ENCODE measurements at places on chromosomes 6 and 20.

DNA sequence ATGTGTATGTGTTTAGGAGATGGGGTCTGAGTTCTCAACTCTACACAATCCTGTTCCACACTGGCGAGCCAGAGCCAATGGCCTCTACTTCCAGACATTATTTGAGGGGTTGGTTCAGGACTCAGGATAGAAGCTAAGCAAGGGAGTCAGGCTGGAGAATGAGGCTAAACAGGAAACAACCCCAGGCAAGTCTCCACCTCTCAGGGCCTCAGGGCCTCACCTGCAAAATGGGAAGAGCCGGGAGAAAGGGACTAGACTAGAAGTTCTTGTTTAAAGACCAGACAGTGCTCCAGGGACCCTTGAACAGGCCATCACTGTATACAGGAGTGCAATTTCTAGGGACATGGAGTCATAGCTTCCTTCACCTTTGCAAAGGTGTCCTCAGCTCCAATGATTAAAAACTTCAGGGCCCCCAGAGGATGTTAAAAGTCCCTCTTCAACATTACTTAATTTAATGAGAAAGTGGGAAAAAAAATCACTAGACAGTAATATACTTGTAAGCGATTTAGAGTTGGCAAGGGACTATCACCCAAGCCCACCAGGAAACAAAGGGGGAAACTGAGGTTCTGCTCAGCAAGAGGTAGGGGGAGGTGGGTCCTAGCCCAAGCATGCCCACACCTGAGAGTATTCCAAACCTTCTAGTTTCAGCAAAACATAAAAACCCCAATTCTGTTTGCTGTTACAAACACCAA, 41.7 kb downstream of the ZMYND8 start:
- no peak for DNase-seq

- DNase-seq = no peak
Measured at GRCh38 chr6:107871976-107872375, 47.9 kb upstream of the SCML4 start.

GRCh38 chr6:37814374-37814773, 5.2 kb upstream of the ZFAND3 start:
- DNase-seq = no peak

- no peak for DNase-seq
Measured at GRCh38 chr6:106247293-106247692, 78.3 kb downstream of the ATG5 start.

DNA sequence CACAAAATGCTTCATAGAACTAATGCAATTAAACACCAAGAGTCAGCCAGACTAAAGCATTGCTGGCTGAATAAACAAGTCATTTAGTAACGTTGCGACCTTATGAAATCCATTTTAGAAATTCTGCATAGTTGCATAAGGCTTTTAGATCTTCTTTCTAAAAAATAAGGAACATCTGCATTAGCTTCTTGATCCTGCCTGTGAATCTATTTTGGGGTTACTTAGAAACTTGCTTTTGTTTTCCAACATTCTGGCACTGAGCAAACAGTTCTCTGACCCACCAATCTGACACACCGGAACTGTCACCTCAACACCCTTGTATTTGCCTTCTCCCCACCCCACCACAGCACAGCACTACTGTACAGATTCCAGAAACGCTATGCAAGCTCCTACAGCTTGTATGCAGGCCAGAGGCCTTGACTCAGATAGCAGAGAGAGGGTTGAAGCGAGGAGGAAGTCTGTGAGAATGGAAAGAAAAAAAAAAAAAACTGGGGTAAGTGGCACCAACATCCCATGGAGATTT, 55.0 kb downstream of the KIF13A start:
- no peak for DNase-seq

DNA sequence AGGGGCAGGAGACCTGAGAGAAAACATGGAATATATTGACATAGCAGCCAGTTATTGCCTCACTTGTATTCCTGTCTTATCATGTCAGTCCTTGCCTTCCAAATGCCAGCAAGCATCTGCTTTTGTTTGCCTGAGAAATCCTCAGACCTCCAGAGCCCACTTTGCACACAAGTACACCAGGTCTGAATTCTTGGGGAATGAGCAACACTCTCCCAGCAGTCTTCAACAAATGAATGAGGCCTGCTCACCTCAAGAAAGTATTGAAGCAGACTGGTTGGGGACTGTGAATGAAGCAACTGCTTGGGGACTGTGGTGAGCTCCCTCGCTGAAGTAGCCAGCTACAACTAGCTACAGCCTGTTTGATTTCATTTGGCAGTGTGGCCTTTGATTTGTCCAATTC, 172.8 kb upstream of the SPTLC3 start:
- no peak for DNase-seq

GRCh38 chr6:99016355-99016754, 68.6 kb upstream of the FBXL4 start:
- DNase-seq = no peak

GRCh38 chr20:20971810-20972209, 134.3 kb downstream of the LINC00237 start:
- no peak for DNase-seq

- no peak for DNase-seq
Measured at GRCh38 chr6:170134471-170135440, 156.1 kb downstream of the DLL1 start.

- no peak for DNase-seq
Measured at GRCh38 chr6:136550045-136550329, 235 bp downstream of the MAP7 start.

DNA sequence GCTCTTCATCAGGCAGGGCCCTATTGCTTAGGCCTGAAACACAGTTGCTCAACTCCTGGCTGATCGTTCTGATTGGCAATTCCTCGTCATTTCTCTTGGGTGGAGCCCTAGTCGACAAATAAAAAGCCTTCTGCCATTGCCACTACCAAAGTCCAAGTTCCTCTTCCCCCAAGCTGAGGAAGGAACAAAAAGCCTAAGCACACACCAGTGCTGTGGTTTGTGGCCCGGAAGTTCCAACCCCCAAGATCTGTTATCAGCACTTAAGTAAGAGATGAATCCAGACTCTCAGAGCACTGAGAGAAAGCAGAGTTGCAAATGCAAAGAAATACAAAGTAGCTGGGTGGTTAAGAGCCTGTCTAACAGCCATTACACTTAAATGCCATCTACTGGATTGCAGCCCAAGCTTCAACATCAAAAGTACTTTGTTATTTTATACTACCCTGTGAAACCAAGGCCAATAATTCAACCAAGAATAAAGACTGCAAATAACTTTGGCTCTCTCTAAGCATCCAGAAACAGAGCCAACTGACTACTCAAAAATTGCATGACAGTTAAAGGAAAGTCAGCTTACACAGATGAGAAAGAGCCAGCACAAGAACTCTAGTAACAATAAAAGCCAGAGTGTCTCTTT, 1024.0 kb downstream of the GRIK2 start:
- no peak for DNase-seq

DNA sequence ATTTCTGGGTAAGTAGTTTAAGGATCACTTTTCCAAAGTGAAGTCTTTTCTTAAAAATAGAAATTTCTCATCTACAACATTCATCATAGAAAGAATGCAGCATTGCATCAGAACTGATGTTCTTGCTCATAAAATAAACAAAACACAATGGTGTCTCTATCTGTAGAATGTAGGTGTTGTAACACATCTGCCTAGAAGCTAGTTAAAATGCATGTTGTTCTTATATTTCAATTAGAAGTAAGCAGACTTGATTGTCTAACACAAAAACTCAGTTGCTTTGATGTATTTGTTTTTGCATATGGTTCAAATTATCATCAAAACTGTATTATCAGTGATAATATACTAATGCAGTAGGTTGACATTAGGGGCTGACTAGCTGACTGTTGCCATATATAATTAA, 654.7 kb upstream of the FLRT3 start:
- no peak for DNase-seq

GRCh38 chr6:89581689-89582088, 56.9 kb downstream of the LYRM2 start:
- DNase-seq = no peak

DNA sequence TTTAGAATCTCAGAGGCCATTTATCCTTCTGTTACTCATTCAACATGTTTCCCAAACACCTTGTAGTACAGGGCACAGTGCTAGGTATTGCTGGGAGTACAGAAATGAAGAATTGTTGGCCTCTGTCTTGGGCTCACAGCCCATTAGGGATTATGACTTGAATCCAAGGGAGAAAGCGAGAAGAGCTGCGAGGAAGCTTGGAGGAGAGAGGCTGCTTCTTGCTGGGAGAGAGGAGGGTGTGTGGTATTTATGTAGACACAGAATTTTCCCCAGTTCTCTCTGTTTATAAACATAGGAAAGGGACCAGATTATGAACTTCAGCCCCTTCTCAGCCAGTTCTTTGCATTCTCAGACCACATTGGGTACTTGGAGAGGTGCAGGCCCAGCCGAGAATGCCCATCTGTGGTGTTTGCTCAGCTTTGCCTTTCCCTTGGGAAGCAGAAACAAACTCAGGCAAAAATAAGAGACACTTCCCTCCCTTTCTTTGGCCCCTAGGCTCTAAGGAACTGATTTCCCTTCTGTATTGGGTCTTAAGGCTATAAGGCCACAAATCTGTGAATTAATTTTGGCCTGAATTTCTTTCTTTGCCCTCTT, 17.9 kb downstream of the CHMP4B start:
- DNase-seq = no peak

GRCh38 chr6:8570256-8570920, 135.0 kb upstream of the SLC35B3 start:
- no peak for DNase-seq

- no peak for DNase-seq
Measured at GRCh38 chr20:63898882-63899558, 4.1 kb downstream of the DNAJC5 start.

GRCh38 chr6:79201983-79202382, 32.5 kb downstream of the HMGN3 start:
- no peak for DNase-seq

DNA sequence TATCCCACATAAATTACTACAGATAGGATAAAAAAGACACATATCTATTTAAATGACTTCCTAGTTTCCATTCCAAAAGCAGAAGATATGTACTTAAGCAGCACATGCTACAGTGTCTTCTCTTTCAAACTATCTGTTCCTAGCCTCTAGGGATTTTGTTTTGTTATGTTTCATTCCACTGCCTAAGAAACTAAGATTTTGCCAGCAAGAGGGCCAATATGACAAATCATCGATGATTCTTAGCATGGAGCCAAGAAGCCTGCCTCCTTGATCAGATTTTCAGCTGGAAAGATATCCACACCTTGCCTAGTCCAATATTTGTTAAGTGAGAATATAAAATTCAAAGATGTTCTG, 7.0 kb downstream of the SNX5 start:
- DNase-seq = no peak

- DNase-seq = no peak
Measured at GRCh38 chr6:1049900-1050299, 262.0 kb upstream of the FOXQ1 start.

- DNase-seq = peak; percentile 32
Measured at GRCh38 chr6:63764318-63764916, 128.8 kb downstream of the PHF3 start.

DNA sequence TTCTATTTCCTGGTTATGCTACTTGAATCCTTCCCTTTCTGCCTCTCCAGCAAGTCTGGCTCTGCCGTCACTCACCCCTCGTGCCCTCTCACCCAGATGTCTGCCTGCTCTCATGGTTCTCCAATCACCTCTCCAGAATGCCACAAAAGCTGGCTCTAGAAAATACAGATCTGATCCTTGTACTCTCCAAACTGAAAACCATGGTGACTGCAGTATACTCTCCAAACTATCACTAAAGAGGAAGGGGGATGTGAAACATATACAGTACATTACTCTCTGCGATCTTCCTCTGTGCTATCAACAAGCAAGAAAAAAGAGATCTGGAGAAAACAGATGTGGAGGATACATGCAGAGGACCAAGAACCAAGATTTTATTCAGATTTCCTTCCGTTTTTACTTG, 91.1 kb downstream of the ATXN1 start:
- no peak for DNase-seq

DNA sequence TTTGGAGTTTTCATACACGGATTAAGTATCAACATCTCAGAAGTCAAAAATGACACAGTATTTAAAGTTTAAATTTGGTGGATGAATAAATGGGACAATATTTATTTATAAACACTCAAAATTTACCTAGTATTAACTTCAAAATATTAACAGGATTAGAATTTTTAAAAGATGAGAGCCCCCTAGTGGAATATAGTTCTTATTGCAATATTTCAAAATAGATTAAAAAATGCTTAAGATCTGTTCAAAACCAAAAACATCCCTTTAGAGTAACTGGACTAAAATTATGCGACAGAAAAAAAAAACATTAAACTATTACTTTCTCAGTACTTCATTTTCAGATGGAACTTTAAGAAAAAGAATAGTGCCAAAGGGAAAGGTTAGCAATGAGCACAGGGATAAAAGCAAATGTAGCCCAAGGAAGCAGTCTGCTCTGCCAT, 56.6 kb downstream of the SNX14 start:
- peak; percentile 2 for DNase-seq

DNA sequence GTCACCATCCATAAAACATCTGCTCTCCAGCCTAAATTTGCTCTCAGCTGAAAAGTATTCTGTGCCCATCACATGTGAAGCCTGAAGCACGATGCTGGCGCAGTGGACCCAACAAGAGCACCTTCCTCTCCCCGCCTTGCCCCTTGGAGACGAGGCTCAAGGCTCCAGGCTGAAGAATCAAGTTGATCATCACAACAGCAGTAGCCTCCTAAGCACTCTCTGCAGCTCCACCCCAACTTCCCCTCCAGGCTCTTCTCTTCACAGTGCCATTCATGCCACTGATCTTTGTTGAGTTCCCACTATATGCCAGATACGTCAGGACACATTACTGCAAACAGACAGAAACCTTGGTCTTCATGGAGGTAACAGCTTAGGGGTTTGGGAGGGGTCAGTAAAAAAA, 41.6 kb upstream of the ZNF217 start:
- DNase-seq = no peak

DNA sequence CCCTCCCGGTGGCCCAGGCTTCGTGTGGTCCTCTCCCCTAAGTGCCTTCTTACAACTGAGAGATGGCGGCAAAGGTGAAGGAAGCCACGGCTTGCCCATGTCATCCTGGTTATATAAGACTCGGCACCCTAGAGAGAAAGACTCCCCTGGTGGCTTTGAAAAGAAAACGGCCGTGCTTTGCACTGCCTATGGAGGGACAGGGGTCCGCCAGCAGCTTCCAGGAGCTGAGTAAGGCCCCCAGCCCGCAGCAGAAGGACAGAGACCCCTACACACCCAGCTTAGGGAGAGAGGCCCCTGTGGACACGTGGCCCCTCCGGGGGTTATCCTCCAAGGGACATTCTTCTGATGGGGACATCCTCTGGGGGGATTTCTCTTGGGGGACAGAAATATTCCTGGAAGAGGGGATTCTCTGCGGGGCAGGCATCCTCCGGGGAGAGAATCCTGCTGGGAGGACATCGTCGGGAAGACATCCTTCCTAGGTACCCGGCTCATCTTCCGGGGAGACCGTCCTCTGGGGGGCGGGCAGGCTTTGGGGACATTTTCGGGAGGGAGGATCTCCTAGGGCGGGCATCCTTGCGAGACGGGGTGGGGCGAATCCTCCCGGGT, 511 bp upstream of the OGFR start:
- DNase-seq = no peak
